ENCODE measurements at places on chromosomes 11 and 22. TPM values are rescaled to one million over a fixed set of nuclear protein-coding genes. Genes with fewer than 3 reads are reported as not detected.

DNA sequence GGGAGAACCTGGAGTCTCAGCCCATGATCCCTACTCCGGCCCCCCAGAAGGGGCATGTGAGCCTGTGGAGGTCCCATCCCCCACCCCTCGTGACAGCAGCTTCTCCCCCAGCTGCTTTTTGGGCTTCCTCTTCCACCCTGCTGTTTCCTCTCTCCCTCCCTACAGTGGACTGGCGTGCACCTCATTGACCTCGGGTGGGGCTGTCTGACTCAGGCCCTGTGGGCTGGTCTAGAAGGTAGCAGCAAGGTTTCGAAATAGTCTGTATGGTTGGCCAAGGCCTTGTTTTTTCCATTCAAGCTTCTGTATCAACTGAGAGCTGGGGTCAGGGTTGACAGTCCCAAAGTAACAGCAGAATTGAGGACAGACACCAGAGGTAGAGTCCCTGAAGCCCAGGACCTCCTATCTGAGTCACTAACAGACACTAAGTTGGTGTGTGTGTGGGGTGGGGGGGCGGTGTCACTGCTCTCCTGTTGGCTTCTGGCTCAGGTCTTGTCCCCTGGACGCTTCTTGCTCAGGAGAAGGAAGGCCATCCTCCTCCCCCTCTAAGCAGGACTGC lies 7.7 kb downstream of the SLC37A2 start:
- no peak for DNase-seq

GRCh38 chr22:43500792-43501785 lies 89.3 kb downstream of the MPPED1 start:
- DNase-seq = no peak

CSNK2A3 gene
- polyA plus RNA-seq = 1.9 TPM

DNA sequence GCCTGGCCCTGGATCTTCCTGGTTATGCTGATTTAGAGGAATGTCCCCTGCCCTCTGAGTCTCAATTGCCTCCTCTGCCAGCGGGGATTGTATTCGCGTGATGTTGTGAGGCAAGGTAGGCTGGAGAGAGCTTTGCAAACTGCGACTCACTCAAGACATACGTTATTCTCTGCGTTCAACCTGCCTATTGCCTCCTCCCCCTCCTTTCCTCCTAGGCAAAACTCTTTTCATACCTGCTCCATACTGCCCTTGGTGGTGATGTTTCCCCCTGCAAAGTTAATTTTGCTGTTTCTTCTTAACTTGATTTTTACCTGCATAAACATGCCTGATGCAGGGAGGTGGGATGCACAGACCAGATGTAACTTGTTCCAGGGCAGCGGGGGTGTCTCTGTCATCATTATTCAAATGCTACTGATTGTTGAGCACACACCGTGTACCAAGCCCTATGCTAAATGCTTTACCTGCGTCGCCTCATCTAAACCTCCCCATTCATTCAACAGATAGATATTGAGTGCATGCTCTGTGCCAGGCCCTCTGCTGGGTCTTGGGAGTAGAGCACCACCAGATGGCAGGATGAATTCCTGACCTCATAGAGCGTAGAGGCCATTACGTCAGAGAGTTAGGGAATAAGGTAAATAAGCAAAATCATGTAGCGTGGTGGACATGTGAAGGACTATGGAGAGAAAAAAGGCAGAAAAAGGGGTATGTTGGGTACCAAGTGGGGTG lies 29.0 kb downstream of the SGSM1 start:
- DNase-seq = no peak

OR6T1 gene
- not detected for polyA plus RNA-seq

GRCh38 chr22:38964989-38965388 lies 7.6 kb downstream of the APOBEC3A start:
- DNase-seq = no peak

DNA sequence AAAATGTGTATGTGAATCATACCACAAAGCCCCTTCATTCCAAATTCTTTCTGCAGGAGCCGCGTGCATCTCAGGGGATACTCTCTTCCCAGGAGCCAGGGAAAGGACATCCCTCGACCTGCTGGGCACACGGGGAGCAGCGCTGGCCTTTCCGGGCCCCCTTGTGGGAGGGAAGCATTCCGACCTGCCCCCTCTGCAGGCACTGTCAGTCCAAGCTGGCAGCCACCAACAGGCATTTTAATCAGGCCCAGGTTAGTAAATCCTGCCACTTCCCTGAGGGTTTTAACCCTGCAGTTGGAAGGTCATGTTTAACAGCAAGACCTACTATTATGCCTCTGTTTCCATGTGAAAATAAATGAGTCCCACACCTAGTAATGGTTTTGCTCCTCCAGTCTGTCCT lies 391.5 kb downstream of the SHANK2 start:
- no peak for DNase-seq

DNA sequence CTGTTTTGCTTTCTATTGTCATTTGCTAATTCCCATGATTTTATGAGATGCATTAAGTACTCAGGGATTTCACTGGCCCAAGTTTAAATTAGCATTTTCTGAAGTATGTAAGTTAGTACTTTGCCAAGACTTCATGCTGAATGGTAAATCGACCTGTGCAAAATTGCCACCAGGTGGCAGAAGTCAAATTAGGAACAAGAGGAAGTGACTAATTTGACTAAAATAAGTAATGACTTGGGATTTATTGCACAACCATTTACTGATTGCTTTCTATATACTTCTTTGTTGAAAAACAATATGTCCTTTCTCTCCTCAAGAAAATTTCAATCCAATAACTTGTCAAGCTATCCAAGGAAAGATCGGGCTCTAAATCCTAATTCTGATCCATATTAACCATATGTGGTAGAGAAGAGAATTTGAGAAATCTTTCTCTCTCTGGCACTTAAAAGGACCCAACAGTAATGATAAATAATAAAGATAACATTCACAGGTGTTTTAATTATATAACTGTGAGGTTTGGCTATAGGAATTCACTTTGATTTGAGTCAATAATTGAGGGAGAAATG lies 253.7 kb upstream of the CHORDC1 start:
- DNase-seq = peak; percentile 29

DNA sequence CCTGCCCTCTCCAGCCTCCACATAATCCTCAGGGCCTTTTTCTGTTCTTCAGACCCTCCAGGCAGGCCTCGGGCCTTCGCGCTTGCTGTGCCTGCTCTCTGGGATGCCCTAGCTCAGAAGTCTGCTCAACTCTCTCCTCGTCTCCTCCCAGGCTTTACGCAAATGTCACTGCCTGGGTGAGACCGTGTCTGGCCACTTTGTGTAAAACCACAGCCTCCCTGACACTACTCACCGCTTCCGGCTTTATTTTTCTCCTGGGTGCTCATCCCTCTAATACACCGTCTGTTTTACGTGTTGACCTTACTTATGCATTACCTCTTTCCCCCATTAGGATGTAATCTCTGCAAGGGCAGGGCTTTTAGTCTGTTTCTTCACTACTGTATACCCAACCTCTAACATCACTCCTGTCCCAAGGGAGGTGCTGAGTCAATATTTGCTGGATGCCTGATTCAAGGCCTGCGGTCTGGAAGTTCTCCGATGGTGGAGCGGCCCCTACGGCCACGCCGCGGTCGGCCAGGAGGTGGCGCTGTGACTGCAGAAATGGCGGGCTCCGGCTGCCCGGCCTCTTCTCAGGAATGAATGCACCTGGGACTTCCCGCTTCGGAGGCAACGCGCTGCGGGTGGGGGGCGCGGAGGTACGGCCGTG lies 58.2 kb upstream of the THY1 start:
- peak; percentile 60 for DNase-seq

GRCh38 chr11:129728581-129728980 lies 87.1 kb upstream of the TMEM45B start:
- DNase-seq = peak; percentile 55

- no peak for DNase-seq
Measured at GRCh38 chr11:24885580-24886173, 388.8 kb downstream of the LUZP2 start.
